ENCODE measurements at places on chromosomes 4 and X.

GRCh38 chr4:89162496-89162895 lies 51.2 kb downstream of the TIGD2 start:
- DNase-seq: no peak

DNA sequence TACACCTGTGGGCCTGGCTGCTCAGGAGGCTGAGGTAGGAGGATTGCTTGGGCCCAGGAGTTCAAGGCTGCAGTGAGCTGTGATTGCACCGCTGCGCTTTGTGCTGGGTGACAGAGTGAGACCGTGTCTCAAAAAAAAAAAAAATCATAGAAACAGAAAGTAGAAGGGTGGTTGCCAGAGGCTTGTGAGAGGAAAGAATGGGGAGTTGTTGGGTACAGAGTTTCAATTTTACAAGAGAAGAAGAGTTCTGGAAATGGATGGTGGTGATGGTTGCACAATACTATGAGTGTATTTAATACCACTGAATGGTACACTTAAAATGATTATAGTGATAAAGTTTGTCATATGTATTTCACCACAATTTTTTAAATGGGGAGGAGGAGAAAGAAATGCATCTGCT lies 10.2 kb upstream of the GLOD5 start:
- DNase-seq: no peak

DNA sequence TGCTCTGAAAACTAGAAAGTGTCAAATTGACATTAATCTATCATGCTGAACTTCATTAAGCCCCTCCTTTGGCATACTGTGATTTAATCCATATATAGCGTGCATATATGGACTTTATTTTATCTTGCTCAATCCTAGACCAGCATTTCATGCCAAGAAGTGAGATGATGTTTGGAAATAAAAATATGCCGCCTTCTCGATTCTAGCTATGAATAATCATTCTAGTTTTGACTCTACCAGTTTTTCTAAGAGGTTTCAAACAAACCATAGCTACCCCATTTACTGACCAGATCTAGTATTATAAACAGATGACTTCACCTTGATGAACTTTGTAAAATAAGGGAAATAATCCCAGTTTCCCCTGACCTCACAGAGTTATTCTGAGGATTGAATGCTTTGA lies 95.0 kb downstream of the ARX start:
- no peak for DNase-seq

DNA sequence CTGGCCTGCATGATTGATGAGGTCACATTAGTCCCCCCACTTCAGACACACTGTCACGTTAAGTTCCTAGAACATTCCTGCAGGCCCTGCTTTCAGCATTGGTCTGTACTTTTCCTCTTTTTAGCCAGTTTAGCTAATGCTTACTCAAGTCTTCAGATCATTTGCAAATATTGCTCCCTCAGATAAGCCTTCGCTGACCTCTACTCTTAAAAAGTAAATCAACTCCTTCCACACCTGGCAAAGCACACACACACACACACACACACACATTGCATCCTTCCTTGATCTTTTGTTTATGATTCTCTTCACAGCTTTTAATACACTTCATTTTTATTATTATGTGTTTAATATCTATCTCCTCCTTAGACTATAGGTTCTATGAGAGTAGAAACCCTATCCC lies 31.4 kb downstream of the PARM1 start:
- no peak for DNase-seq

DNA sequence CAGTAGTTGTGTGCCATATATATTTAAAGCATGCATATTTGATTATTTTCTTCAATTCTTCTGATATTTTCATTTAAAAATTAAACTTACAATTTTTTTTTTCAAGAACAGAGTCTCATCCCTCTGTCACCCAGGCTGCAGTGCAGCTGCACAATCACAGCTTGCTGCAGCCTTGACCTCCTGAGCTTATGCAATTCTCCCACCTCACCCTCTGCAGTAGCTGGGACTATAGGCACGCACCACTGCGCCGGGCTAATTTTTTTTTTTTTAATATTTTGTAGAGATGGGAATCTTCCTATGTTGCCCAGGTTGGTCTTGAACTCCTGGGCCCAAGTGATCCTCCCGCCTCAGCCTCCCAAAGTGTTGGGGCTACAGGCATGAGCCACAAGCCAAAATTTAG lies 5.8 kb upstream of the DCLK2 start:
- DNase-seq: no peak

- DNase-seq: no peak
Measured at GRCh38 chr4:30753316-30753715, 33.1 kb downstream of the PCDH7 start.
